ENCODE measurements at places on chromosomes 3 and 15. TPM values are rescaled to one million over a fixed set of nuclear protein-coding genes. Genes with fewer than 3 reads are reported as not detected.

DNA sequence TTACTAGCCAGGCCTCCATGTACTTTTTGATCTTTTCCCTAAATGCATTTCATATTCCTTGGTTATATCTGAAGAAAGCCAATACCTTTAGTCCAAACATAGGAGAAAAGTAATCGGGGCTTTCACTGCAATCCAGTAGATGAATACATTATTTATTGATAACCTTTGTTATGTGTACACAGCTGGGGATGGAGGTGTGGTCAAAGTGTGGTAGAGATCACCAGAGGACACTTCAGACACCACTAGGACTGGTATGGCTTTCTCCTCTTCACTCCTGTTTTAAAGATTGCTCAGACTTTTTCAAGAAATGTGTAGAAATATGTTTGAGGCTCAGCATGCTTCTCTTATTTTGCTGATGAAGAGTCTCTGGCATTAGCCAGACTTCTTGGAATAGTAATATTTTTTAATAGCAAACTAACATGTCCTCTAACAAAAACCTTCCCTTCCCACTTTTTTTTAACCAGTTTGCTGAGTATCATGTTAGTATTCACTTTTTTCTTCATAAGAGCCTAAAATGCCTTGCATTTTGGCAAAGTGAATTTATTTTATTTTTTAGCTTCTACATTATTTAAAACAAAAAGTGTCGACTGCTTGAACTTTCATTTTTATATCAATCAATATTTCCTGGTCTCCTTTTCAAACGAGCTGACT is 65.6 kb upstream of the MBNL1 start:
- DNase-seq: no peak

GRCh38 chr3:17510265-17510664 is 232.2 kb downstream of the TBC1D5 start:
- no peak for DNase-seq

DNA sequence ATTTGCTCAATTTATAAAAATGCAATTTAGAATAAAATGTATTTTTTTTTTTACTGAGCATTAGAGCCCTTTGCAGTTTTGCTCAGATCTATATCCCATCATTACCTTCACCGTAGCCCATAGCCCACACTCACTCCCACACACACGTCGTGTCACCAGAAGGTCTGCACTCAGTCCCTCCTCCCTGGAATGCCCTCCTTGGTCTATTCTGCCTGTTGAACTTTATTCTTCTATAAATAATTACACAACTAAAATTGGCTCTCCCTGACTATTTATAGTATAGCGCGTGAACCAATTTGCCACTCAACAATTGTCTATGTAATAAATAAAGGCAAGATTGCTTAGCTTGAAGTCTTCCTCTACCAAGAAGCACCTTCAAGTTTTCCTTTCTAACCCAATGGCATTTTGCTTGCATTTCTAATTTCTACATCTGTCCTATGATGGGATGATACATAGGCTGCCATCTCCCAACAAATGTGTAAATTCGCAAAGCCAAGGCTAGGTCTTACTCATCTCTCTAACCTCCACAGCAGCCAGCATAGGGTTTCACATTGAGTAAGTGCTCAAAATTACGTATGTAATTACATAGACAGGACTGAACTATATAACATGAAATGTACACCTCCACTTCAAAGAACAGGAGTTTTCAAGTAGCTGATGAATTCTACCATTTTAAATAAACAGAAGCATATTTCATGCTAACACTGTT is 172.0 kb upstream of the HES1 start:
- no peak for DNase-seq

DNA sequence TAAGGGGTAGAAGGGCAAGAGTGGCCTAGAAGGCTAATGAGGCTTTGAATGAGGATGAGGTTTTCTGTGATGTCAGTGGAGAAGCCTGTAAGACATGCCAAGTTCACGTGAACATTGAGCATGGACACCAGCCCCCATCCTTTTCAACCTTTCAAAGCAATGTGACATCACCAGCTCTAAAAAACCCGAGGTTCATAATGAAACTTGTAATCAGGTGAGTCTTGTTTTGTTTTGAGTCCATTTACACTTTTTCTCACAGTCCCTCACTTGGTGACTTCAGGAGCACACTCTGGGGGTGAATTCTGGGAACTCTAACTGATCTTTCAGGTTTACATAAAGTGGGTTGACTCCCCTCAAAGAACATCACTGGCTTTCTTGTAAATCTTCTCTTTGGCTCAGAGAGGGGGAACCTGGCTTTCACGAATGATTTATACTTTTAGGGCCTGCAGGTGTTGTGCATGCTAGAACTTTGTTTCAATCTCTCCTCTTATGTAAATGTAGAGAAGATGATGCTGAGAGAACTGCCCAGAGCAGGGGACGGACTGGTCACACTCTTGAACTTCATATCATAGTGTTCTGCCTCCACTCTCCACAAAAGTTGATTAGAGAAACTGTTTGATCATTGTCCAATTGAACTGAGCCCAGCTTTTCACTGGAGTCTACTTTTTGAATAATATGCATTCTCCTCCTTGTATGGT is 224.7 kb upstream of the SATB1 start:
- DNase-seq: no peak

GRCh38 chr3:112640930-112641801 is at the start of gene CCDC80:
Gene CCDC80, minus strand, starts transcription at chr3:112641143. Its CDS starts 1,238 bp downstream, at chr3:112639905.
- no peak for DNase-seq

The HYPK gene
- polyA plus RNA-seq: 36.5 TPM

The FEZF2 gene
- not detected for polyA plus RNA-seq

GRCh38 chr3:66719796-66720356 is 219.1 kb upstream of the LRIG1 start:
- DNase-seq: no peak

The MEX3B gene
- 0.62 TPM for polyA plus RNA-seq

GRCh38 chr3:151384741-151385174 is at the start of gene P2RY12:
Gene P2RY12, minus strand, starts transcription at chr3:151384753. Its CDS starts 45,908 bp downstream, at chr3:151338845.
- no peak for DNase-seq

DNA sequence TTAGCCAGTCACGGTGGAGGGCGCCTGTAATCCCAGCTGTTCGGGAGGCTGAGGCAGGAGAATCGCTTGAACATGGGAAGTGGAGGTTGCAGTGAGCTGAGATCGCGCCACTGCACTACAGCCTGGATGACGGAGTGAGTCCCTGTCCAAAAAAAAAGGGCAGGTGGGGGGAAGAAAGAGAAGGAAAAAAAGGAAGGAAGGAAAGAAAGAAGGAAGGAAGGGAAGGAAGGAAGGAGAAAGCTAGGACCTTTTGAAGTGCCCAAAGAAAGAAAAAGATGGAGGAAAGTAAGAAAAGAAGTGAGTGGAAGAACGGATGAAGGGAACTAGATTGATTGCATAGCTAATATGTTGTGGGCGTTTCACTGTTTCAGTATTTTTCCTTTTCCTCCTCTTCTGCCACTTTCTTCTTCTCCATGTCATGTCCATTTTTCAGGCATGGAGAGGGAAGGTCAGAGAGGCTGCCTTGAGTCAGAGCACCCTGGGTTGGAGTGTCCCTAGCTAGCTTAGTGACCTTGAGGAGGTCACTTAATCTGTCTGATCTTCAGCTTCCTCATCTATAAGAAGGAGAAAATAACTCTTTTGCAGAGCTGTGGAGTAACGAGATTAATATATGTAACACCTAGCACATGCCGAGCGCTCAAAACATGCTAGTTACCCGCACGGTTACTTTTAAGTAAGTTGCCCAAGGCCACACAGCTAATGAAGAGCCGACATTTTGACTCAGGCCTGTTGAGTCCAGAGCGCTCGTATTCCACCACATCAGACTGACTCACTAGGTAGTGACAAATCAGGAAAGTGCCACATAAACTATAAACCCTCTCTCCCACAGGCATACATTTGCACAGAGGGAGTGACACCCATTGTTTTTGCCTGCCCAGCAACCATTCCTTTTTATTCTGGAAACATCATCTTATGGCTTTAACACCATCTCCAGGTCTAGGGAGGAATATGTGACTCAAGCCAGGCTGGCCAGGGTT is 42.2 kb downstream of the BHLHE40 start:
- no peak for DNase-seq

The AMIGO3 gene
- 0.49 TPM for polyA plus RNA-seq

GRCh38 chr3:38649500-38650247 is at the start of gene SCN5A:
Gene SCN5A, minus strand, starts transcription at chr3:38649687. Its CDS starts 16,380 bp downstream, at chr3:38633307.
- peak; percentile 45 for DNase-seq

DNA sequence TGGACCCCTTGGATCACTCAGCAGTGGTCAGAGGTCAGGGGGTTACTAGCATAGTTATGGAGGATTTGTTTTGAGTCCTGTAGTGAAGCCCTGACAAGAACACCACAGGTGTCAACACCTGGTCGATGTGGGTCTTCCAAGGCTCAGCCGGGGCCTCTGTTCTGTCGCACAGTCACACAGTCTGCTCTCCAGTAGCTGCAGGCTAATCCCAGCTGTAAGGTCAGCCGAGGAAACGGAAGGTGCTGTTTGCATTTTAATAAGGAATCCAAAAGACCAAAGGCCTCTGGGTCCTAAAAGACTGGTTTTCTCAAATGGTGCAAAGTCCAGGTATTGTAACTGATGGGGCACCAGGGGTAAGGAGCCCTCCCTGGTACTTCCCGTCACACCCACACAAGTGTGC is 71.7 kb downstream of the RPLP1 start:
- DNase-seq: no peak

DNA sequence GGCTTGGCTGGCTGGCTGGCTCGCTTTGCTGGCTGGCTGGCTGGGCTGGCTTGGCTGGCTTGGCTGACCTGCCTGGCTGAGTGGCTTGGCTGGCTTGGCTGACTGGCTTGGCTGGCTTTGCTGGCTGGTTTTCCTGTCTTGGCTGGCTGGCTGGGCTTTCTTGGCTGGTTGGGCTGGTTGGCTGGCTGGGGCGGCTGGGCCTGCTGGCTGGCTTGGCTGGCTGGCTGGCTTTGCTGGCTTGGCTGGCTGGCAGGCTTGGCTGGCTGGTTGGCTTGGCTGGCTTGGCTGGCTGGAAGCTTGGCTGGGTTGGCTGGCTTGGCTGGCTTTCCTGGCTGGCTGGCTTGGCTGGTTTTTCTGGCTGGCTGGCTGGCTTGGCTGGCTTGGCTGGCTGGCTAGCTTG is 435.6 kb downstream of the GOLGA6L6 start:
- no peak for DNase-seq

The LMAN1L gene
- not detected for polyA plus RNA-seq

Data from psoas muscle (tissue), 8 donors.